GDM1 (cell line): ENCODE measurements at places on chromosomes 7 and 10.

DNA sequence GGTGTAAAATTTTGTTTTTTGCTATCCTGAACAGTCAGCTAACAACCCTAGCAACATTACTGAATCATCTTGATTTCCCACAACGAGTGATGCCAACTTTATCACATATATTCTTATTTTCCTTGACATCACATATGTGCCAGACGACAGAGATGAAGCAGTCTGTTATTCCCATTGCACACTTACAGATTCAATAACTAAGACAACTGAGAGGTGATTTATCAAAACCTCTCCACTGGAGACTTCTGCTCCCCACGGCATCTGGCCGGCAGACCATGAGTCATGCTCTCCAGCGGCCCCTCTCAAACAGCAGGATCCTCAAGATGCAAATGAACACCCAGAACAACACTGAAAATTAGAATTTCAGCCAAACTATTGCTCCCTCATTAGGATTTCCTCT is 57.1 kb downstream of the AMPH start:
- no peak for DNase-seq

GRCh38 chr7:40009301-40009700 is 59.2 kb downstream of the CDK13 start:
- no peak for DNase-seq

- DNase-seq = no peak
These were observed 280.3 kb upstream of the PODXL start for GRCh38 chr7:131836733-131837132.

DNA sequence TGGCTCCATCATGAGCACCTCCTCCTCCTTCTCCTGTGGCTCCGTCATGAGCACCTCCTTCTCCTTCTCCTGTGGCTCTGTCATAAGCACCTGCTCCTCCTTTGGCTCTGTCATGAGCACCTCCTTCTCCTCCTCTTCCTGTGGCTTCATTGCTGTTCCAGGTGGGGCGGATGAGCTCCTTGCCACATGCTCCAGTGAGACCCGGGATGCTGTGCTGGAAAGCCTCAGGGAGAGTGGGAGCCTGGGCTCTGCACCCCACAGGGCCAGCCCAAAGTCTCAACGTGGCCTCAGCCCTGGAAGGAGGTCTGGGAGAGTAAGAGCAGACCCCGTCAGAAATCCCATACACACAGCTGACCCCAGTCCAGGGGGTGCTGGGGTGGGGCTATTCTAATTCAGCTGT is 380.7 kb downstream of the TCERG1L start:
- DNase-seq = no peak

- DNase-seq = no peak
These were observed 44.2 kb downstream of the LRMDA start for GRCh38 chr10:75475460-75476182.
